Femur (tissue), 1 donor: ENCODE measurements at places on chromosomes 11 and 22.

DNA sequence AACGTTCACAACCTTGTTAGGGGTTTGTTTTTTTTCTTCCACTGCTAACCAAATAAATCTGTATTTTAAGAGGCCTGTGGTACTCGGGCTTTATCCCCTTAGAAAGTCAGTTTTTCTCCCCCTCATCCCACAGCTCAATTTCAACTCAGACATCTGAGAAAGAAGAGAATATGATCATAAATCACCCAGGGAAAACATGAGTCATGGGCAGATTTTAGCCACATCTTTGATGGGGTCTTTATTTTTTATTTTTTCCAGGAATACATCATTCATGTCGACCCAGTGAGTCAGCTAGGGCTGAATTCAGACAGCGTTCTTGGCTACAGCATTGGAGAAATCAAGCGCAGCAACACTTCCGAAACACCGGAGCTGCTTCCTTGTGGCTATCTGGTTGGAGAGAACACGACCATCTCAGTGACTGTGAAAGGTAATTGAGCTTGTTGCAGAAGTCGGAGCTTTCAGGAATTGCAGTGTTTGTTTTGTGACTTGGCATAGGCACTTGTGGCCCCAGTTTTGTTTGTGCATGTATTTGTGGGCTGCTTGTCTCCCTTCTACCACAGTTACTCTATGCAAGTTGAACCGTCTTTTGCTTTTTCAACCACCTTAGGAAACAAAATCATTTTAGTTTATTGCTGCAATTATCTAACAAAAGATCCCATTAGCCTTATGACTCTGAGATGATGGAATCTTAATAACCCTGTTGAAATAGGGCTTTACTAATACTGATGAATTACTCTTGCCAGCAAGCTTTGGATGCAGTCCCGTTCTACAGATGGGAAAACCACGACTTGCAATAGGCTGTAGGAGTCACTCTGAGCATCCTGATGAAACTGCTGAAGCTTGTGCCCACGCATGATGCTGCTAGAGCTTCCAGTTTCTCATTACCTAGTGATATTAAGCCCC, 62.7 kb downstream of the DBX1 start:
- DNase-seq = peak; percentile 40

- no peak for DNase-seq
Measured at GRCh38 chr22:19842393-19843106, 12.1 kb downstream of the GNB1L start.

DNA sequence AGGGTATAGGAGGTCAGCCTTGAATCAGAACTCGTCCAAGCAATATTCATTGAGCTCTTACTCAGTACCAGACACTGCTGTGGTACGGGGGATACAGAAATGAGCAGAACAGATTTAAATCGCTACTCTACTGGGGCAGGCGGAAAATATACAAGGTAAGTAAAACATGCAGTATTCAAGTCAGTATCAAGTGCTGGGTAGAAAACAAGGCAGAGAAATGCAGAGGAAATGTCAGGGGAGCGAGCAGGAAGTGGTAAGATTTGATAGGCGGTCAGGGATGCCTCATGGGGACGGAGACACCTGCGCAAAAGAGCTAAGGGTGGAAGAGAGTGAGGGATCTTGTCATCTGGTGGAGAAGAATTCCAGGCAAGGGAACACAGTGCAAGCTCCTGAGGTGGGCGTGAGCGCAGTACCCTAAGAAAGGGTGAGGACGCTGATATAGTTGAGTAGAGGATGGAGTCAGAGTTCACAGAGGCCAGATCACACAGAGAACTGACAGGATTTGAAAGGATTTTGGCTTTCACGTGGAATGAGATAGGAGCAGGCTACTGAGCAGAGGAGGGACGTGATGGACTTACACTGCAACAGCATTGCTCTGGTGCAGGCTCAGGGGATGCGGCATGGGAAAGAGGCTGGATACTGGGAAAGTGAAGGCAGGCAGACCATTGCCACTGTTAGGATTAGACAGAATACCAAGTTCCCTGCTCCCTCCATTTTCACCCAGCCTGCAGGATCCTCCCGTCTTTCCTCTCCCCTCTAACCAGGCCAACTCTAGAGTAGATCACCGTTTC, 35.8 kb downstream of the SC5D start:
- DNase-seq = no peak

GRCh38 chr11:118265954-118266353, 1.9 kb upstream of the MPZL2 start:
- no peak for DNase-seq

DNA sequence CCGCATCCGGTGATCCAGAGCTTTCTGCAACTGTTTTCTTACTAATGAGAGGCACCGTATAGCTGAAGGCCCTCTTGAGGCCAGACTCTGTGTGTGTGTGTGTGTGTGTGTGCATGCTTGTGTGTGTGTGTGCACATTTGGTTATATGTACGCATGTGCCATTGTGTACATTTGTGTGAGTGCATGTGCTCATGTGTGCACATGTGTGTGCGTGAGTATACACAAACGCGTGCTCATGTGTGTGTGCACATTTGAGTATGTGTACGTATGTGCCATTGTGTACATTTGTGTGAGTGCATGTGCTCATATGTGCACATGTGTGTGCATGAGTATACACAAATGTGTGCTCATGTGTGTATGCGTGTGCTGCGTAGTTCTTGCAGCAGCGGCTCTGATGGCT, 12.3 kb upstream of the FGF19 start:
- no peak for DNase-seq

- DNase-seq = peak; percentile 74
Measured at GRCh38 chr11:67373648-67374570, 511 bp upstream of the CLCF1 start.

GRCh38 chr11:46291441-46292150, 14.1 kb downstream of the CREB3L1 start:
- DNase-seq = peak; percentile 70
